ENCODE measurements at places on chromosomes 1 and 21.
A peak's percentile ranks its signal among the peaks of the same experiment; 100 is the strongest.

DNA sequence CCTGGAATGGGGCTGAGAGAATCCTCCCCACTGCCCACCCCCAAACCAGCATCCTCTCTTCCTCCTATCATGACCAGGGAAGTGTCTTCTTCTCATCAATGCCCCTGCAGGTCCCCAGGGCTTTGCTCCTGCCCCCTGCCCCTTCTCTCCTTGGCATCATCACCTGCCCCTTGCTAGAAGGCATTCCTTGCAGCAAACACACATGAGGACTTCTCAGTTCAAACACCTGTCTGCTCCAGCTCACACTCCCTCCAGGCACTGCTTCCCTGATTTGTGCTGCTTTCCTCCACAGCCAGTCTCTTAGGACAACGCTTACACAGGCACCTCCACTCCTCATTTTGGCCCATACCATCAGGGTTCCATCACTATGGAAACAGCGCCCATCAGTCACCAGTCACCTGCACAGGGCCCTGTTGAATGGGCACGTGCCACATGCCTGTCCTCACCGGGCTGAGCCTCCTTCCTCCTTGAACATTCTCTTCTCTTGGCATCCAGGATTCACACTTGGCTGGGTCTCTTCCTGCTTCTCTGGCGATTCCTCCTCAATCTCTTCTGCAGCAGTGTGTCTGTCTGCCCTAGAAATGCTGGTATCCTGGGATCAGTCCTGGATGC is 81.9 kb upstream of the EDN2 start:
- no peak for DNase-seq

- DNase-seq: no peak
Measured at GRCh38 chr1:66521721-66522365, 12.1 kb upstream of the SGIP1 start.

- DNase-seq: no peak
Measured at GRCh38 chr1:58620926-58621325, 43.9 kb upstream of the TACSTD2 start.

DNA sequence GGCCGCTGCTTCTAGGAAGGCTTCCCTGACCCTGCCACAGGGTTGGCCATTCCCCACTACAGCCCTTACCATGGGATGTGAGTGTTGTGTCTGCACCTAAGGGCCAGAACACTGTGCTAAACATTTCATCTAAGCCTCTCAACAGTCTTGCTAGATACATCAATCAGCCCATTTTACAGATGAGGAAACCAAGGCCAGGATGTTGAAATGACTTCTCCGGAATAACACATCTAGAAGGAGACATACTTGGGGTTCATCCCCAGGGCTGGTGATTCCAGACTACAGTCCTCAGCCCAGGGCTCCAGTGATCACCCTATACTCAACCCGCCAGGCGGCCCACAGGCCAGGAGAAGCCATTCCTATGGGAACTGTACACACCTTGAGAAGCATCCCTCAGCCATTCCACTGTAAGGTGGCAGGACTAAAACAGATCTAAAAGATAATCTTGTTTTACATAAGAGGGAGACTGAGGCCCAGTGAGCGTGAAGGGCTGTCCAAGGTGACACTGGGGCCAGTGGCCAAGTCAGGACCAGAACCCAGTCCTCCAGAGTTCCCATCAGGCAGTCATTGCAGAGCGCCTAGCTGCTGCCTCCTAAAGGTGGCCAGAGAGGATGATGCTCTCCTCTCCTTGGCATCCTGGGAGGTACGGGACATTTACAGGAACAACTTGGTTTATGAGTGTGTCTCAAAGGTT is 119.5 kb downstream of the GLIS1 start:
- DNase-seq: no peak

GRCh38 chr1:60841116-60842046 is 241.0 kb upstream of the NFIA start:
- DNase-seq: no peak

GRCh38 chr1:55172272-55172671 is 42.9 kb downstream of the USP24 start:
- no peak for DNase-seq

DNA sequence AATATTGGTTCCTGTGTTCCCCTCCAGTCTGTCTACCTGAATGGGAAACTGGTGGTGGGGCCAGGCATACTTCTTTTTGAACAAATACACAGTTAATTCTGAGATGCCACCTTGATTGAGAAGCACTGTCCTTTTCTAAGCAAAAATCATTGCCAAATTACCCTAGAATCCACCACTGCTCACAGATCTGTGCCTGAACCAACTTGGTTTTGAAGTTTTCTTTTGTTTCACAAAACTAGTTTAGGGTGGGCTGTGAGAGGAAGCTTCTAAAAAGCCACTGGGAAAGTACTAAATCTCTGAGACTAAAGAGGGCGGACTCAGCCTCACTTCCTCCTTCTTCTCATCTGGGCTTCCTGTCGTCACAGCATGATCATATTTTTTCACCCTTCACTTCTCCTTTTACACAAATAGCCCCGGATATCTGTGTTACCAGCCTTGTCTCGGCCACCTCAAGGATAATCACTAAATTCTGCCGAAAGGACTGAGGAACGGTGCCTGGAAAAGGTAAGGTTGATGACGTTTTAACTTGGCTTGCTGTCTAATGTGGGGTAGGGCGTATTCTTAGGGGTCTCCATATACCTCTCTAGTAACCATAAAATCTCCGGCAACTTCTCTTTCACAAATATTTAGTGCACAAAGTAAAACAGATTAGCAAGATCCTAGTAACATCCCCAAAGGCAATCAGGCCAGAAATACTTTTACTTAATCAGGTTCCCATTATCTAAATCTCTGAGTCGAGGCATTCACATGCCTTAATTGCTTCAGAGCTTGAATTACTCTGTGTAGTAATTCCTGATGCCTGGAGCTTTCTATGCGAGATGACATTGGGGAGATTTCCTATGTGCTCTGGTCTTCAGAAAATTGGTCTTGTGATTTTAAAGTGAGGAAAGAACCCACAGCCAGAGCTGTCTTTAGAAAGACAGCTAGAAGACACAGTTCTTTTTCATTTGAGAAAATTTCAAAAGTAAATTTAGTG is at the start of gene CD53:
CD53 (plus strand) TSS at position 404 of the 976 bp plus-strand sequence. CDS start 18,261 bp downstream, outside the sequence.
- DNase-seq: no peak

GRCh38 chr1:58783090-58783992 is 506 bp downstream of the JUN start:
- peak; percentile 20 for DNase-seq

GRCh38 chr1:43285269-43285990 is at the start of gene C1orf210:
Gene C1orf210 (minus strand): TSS chr1:43285581. CDS start chr1:43283270, 2,311 bp downstream.
- no peak for DNase-seq

DNA sequence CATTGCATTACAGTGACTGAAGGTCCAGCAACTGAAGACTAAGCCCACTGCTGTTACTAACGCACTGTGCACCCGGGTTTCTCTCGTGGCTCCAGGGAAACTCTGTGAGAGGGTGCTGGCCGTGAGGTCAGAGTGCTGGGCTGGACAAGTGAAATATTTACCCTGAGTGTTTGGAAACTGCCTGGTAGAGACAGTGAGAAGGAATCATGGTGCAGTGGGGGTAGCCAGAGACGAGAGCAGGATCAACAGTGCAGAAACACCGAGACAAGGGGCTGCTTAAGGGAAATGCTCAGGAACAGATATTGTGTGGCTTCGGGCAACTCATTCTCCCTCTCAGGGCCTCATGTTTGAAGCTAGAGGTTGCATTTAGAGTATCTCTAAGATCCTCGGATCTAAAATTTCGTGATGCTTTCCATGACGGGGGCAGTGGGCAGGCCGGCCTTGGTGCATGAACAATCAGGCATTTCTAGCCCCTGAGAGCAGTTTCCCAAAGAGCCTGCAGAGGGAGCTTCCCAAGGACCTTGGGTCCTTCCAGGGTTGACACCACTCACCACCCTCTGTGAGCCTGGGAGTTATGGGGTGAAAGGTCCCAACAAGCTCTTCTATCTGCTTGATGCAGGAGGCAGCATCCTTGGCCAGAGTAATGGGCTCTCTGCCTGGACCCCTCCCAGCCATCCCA is 9.7 kb downstream of the CD2 start:
- no peak for DNase-seq

DNA sequence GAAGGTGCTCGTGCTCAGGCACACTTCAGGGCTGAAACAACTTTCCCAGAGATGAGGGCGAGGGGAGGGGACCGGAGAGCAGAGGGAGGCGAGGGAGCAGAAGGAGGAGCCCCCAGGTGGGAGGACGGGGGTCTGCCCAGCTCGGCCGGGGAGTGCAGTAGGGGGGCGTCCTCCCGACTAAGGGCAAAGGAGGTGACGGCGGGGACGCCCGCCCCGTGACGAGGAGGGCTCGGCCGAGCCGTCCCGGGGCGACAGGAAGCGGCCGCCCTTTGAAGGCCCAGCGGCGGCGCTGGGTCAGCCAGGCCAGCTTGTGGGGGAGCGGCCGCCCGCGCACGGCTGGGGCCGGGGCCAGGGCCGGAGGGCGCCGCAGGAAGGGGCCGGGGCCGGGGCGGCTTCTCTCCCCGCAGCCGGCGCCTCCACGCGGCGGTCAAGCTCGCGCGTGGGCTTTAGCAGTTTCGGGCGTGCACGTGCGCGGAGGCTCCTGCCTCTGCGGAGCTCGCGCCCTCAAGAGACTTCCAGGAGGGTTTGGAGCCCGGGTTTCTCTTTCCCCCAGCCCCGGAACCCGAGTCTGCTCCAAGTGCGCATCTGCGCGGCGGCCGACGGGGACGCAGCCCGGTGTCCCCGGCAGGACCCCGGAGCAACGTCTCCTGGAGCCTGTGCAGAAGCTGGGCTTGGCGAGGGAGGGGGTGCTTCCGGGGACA is 100.8 kb upstream of the SLC45A1 start:
- peak; percentile 4 for DNase-seq

GRCh38 chr21:42164064-42164789 is 54.7 kb upstream of the ABCG1 start:
- DNase-seq: peak; percentile 27

DNA sequence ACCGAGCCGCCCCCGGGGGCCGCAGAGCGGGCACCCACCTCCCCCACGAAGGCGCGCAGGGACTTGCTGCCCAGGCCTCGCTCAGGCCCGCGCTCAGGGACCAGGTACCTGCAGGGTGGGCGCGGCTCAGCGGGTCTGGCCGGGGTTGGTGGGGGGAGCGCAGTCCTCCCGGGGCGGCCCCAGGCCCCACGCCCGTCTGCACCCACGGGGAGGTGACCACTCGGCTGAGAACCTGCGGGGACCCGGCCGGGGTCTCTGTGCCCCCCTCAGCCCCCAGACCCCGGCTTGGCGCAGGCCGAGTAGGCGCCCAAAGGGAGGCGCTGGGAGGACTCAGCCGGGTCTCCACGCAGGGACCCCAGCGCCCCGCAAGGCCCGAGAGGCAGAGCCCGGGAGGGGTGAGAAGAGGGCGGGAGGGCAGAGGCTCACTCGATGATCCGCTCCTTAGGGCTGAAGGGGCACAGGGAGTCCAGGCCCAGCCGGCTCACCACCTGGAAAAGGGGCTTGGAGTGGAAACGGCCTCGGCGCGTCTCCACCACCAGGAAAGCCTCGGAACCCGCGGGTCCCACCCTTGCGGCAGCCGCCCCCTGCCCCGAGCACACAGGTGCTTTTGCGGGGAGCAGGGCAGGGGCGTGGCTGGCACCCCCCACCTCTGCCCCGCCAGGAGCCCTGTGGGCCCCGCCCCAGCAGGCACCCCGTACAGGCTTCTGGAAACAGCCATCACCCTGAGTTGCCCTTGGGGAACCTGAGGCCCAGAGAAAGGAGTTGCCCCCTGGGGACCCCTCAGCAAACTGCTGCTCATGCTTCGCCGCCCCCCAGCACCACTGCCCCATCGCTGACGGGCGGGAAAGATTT is 9.3 kb downstream of the FTCD start:
- DNase-seq: no peak
